Right atrium auricular region (tissue), 2 donors: ENCODE measurements at places on chromosomes 12 and 14.
A peak's percentile ranks its signal among the peaks of the same experiment; 100 is the strongest.

DNA sequence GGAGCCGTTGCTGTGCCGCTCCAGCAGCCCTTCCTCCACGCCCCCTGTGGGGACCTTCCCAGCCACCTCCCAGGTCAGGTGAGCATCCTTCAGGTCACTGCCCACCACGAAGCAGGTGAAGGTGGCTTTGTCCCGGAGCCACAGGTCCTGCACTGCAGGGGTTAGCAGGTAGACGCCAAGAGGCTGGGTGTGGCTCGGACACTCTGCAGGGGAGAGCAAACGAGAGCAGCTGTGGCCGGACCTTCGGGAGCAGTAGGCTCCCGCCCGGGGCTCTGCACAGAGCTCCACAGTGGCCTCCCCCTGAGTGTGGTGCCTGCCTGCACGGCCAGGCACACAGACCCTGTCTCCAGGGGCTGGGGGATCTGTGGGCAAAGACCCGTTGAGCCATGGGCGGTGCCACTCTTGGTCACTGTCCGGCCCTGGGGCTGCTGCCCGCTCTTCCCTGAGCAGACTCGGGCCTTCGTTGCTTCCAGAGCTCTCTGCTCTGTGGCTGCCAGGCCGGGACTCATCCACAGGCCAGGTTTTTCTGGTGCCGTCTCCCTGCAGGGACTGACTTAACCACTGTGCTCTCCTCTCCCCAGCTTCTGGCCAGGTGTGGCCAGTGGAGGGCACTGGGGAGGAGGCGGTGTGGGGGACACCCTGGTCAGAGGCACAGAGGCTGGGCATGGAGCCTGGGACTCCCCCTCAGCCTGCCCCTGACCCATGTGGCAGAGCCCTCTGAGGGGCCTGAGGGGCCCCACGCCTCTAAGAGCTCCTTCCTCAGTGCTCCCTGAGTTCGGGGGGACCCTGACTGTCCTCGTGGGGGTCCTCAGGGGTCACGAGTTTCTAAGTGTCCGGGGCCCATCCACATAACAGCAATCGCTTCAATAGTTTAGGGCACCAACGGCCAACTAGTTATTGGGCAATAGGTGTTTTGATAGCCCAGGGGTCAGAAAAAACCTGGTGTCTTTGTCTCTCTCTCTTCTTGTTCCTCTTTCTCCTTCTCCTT is 314.9 kb downstream of the TMEM121 start:
- H3K27ac ChIP-seq, result no peak overlapping the region
- H3K4me1 ChIP-seq, result no peaks in the 10 kb centered on the region
- H3K4me3 ChIP-seq, result no peak overlapping the region
- peak; percentile 34 for DNase-seq
- no peaks in the 10 kb centered on the region for H3K36me3 ChIP-seq

DNA sequence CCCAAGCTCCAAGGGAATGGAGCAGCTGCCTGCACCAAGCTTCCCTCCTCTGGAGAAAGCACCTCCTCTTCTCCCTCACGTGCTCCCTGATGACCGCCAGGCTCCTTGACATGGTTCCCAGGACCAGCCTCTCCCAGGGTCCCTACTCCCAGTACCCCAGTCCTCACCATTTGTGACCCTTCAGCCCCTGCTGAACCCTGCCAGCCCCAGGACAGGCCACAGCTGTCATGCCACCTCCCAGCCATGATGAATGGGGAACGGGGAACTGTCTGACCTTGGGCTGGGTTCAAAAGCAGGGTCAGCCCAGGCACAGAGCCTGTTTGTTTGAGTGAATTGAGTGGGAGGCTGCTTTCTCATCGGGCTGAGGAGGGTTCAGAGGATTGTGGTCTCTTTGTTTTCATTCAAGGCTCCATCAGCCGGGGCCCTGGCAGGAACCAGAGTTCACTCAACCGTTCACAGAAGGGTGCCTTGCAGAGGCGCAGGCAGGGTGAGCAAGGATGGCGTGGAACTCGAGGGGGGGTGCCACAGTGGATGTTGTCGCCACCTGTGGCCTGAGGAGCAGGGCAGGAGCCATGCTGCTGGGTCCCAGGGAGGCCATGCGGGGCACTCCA is 344.5 kb upstream of the SFSWAP start:
- H3K27ac ChIP-seq, result no peak overlapping the region
- no peaks in the 10 kb centered on the region for H3K36me3 ChIP-seq
- H3K4me1 ChIP-seq, result no peaks in the 10 kb centered on the region
- no peak for DNase-seq

- H3K4me1 ChIP-seq, result no peaks in the 10 kb centered on the region
- H3K27ac ChIP-seq, result no peak overlapping the region
- peaks cover 43% of the 10 kb centered on the region for H3K36me3 ChIP-seq
Observed at GRCh38 chr14:69087061-69087461, 65.9 kb downstream of the DCAF5 start.

- H3K27me3 ChIP-seq, result no peaks in the 10 kb centered on the region
- no peak for DNase-seq
- H3K36me3 ChIP-seq, result no peaks in the 10 kb centered on the region
- H3K27ac ChIP-seq, result no peak overlapping the region
Observed at GRCh38 chr14:76550534-76550933, 174.6 kb downstream of the ESRRB start.

DNA sequence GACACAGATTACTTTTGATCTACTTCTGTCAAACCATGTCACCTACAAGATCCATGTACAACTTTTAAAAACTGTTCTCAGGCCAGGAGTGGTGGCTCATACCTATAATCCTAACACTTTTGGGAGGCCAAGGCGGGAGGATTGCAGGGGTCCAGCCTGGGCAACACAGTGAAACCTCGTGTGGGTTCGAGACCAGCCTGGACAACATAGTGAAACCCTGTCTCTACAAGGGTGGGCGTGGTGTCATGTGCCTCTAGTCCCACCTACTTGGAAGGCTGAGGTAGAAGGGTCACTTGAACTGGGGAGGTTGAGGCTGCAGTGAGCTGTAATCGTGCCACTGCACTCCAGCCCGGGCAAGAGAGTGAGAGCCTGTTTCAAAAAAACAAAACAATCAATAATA is 5.7 kb downstream of the WDR20 start:
- peaks cover 4% of the 10 kb centered on the region for H3K36me3 ChIP-seq
- H3K27ac ChIP-seq, result no peak overlapping the region
- no peaks in the 10 kb centered on the region for H3K27me3 ChIP-seq
- H3K4me3 ChIP-seq, result no peak overlapping the region
- no peaks in the 10 kb centered on the region for H3K4me1 ChIP-seq

DNA sequence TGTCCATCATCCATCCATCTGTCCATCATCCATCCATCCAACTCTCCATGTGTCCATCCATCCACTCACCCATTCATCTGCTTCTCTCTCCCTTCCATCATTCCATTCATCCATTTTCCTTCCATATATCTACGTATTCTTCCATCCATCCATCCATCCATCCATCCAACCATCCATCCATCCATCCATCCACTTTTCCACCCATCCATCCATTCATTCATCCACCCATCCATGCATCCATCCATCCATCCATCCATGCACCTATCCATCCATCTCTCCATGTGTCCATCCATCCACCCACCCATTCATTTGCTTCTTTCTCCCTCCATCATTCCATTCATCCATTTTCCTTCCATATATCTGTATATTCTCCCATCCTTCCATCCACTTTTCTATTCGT is 214.0 kb upstream of the RTL1 start:
- H3K4me1 ChIP-seq, result no peaks in the 10 kb centered on the region
- no peak for DNase-seq
- H3K27me3 ChIP-seq, result no peaks in the 10 kb centered on the region

DNA sequence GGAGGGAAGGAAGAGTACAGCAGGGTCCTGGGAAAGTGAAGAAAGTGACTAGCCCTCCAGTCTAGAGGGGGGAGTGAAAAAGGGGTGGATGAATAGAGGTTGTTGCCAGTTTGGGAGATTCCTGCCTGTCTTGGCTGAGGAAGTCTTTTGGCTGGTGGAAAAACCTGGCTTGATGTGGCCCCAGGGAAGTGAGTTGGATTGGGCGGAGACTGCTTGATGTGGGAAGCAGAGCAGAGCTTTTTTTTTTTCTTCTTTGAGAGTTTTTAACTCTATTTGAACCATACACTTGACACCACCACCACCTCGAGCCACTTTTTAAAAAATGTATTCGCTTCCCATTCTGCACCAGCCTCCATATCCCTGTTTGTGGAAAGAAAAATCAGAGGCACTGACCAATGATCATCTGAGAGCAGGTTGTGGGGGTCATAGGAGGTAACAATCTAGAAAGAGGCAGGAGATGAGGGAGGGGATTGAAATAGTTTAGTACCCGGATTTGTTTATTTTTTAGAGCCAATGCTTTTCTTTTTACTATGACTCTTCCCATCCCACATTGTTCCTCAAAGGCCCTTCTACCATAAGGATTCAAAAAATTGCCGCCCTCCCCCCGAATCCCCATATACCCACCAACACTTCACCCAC is 690 bp upstream of the DTX3 start:
- H3K4me3 ChIP-seq, result peak overlapping the region; percentile 69
- H3K4me1 ChIP-seq, result no peaks in the 10 kb centered on the region
- DNase-seq, result no peak
- H3K36me3 ChIP-seq, result peaks cover 30% of the 10 kb centered on the region
- H3K27me3 ChIP-seq, result no peaks in the 10 kb centered on the region

- no peak overlapping the region for H3K27ac ChIP-seq
- no peak overlapping the region for H3K4me3 ChIP-seq
- H3K36me3 ChIP-seq, result no peaks in the 10 kb centered on the region
- no peaks in the 10 kb centered on the region for H3K27me3 ChIP-seq
- no peaks in the 10 kb centered on the region for H3K4me1 ChIP-seq
Observed at GRCh38 chr12:3624273-3624672, 128.6 kb downstream of the CRACR2A start.

DNA sequence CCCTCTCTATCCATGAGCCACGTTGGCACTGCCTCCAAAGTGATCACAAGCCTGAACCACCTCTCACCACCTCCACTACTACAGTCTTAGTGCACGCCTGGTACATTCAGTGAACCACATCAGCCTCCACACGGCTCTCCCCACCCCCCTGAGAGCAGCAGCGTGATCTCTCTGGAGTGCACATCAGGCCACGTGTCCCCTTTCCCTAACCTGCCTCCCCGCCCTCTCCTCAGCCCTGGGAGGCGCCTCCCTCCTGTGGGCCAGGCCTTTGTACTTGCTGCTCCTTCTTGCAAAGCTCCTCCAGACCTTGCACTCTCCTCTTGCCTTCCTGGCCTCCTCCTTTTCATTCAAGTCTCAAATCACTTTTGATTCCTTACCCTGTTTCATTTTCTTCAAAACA is 49.8 kb downstream of the SLC6A12 start:
- H3K4me1 ChIP-seq, result no peaks in the 10 kb centered on the region
- no peaks in the 10 kb centered on the region for H3K27me3 ChIP-seq
- no peak for DNase-seq
- no peak overlapping the region for H3K4me3 ChIP-seq
- no peak overlapping the region for H3K27ac ChIP-seq

GRCh38 chr12:4301932-4302501 is 19.0 kb upstream of the TIGAR start:
- H3K27me3 ChIP-seq, result no peaks in the 10 kb centered on the region
- peaks cover 45% of the 10 kb centered on the region for H3K36me3 ChIP-seq
- H3K4me1 ChIP-seq, result no peaks in the 10 kb centered on the region

DNA sequence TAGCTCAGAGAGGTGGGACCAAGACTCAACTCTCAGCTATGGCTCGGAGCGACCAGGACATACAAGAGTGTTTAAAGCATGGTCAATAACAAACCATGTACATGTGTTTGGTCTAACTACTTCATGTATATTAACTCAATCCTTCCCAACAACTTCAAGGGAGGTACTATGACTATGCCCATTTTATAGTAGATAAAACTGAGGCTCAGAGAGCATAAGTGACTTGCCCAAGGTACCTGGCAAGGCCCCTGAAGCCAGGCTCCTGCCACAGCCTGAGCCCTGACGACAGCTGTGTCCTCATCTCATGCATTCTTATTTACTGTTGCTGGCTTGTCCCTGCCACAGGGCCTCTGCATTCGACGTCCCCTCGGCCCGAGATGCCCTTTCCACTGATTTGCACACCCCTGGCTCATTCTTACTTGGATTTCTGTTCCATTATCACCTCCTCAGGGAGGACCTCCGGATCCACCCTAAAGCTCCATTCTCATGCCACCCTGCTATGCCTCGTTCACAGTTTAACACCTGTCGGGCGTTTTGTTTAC is 2.6 kb downstream of the TESC start:
- no peaks in the 10 kb centered on the region for H3K36me3 ChIP-seq
- no peak overlapping the region for H3K27ac ChIP-seq
- no peaks in the 10 kb centered on the region for H3K4me1 ChIP-seq
- DNase-seq, result no peak
- no peak overlapping the region for H3K4me3 ChIP-seq

DNA sequence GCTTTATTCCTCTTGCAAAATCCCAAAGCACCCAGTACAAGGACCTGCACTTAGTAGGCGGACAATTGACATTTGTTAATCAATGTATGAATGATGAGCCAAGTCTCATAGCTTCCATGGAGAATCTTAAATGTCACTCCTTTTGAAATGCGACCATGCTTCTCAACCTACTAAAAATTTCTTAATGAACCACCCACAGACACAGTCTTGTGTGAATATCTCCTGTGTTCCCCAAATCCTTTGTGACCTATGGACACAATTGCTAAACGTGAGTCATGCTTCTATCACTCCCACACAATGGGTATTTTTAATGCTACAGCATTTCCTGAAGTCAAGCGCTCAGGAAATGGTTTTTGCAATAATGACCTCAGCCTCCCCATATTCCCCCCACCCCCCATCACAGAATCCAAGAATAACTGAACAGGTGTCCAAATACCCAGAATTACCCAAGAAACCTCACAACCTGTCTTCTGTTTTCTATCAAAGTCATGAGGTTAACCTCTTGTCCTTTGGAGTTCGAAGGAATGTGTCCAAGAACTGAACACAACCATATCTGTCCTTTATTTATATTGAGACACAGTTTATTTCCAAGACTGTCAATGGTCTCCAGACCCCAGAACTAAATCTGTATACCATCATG is 163.6 kb upstream of the PLEKHG7 start:
- no peaks in the 10 kb centered on the region for H3K27me3 ChIP-seq
- no peaks in the 10 kb centered on the region for H3K36me3 ChIP-seq
- peak overlapping the region; percentile 54 for H3K27ac ChIP-seq
- no peak overlapping the region for H3K4me3 ChIP-seq

- no peaks in the 10 kb centered on the region for H3K36me3 ChIP-seq
- no peaks in the 10 kb centered on the region for H3K4me1 ChIP-seq
- no peak for DNase-seq
- H3K27me3 ChIP-seq, result no peaks in the 10 kb centered on the region
- H3K27ac ChIP-seq, result no peak overlapping the region
Observed at GRCh38 chr14:58873228-58873953, 235.6 kb downstream of the DACT1 start.

GRCh38 chr12:24860546-24860945 is 88.4 kb downstream of the BCAT1 start:
- DNase-seq, result no peak
- H3K4me1 ChIP-seq, result no peaks in the 10 kb centered on the region
- H3K27me3 ChIP-seq, result no peaks in the 10 kb centered on the region
- no peaks in the 10 kb centered on the region for H3K36me3 ChIP-seq
- H3K4me3 ChIP-seq, result no peak overlapping the region
- no peak overlapping the region for H3K27ac ChIP-seq

DNA sequence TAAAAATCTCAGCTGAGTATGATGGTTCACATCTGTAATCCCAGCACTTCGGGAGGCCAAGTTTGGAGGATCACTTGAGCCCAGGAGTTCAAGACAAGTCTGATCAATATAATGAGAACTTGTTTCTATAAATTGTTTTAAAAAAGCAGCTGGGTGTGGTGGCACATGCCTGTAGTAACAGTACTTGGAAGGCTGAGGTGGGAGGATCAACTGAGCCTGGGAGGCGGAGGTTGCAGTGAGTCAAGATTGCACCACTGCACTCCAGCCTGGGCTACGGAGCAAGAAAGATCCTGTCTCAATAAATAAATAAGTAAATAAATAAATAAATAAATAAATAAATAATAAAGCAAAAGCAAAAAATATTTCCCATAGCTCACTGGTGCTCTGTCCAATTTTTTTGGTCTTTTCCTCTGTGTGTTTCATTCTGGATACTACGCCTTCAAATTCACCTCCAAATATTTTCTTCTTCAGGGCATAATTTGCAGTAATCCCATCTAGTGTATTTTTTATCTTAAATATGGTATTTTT is 32.7 kb upstream of the SNX6 start:
- H3K27ac ChIP-seq, result no peak overlapping the region
- H3K4me1 ChIP-seq, result no peaks in the 10 kb centered on the region
- DNase-seq, result no peak
- H3K4me3 ChIP-seq, result no peak overlapping the region
